RWPE2 (cell line): ENCODE measurements at places on chromosomes 1 and 21.

GRCh38 chr21:31557421-31558188 is 101.9 kb upstream of the SOD1 start:
- peaks cover 6% of the 10 kb centered on the region for H3K4me1 ChIP-seq
- peak overlapping the region; percentile 51 for H3K4me3 ChIP-seq
- no peak overlapping the region for H3K27ac ChIP-seq
- DNase-seq = no peak

DNA sequence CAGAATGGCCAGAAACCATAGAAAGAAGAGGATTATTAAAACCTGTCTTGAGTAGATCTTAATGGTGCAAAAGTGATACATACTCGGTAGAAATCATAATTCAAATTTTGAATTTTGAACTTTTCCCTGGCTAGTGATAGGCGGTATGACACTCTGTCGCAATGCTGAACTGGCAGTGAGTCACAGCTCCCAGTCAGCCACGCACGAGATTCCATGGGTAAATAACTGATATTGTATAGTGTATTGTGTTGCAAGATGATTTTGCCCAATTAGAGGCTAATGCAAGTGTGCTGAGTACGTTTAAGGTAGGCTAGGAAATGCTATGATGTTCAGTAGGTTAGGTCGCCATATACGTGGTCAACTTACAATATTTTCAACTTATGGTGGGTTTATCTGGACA is 207.0 kb downstream of the SIPA1L2 start:
- no peak overlapping the region for H3K4me3 ChIP-seq
- H3K27me3 ChIP-seq = no peaks in the 10 kb centered on the region
- no peaks in the 10 kb centered on the region for H3K36me3 ChIP-seq

DNA sequence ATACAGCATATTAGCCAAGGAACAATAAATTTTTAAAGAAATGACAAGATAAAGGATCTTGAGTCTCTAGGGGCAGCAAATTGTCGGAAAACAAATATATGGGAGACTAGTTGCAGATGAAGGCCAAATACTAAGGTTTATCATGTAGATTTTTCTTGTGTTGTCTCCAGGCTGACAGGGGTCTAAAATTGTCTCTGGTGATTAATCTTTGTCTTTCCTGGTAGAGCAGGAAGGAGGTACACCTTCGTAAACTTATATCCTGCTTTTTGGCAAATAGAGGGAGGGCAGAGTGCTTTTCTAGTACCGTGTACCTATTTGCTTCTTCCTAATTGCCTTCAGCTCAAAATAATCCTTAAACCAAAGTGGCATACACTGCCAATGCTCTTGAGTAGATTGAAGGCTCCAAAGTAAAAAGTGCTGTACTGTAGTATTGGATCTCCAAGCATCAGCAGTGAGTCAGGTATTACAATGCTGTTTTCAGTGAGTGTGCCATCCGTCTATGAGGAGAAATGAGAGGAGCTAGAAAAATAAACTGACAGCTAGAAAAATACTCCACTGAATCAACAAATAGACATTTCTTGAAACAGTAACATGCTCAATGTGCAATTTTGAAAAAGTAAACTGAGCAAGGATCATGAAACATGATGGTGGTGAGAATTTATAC is 1.8 kb upstream of the LEPR start:
- no peaks in the 10 kb centered on the region for H3K27me3 ChIP-seq
- H3K36me3 ChIP-seq = no peaks in the 10 kb centered on the region
- peak overlapping the region; percentile 91 for H3K27ac ChIP-seq
- peaks cover 40% of the 10 kb centered on the region for H3K4me1 ChIP-seq

GRCh38 chr1:24928689-24929397 is 1.2 kb downstream of the RUNX3 start:
- H3K27me3 ChIP-seq = peaks cover 88% of the 10 kb centered on the region
- no peak for DNase-seq
- H3K27ac ChIP-seq = no peak overlapping the region
- peak overlapping the region; percentile 29 for H3K4me3 ChIP-seq
- no peaks in the 10 kb centered on the region for H3K36me3 ChIP-seq
- no peaks in the 10 kb centered on the region for H3K4me1 ChIP-seq

DNA sequence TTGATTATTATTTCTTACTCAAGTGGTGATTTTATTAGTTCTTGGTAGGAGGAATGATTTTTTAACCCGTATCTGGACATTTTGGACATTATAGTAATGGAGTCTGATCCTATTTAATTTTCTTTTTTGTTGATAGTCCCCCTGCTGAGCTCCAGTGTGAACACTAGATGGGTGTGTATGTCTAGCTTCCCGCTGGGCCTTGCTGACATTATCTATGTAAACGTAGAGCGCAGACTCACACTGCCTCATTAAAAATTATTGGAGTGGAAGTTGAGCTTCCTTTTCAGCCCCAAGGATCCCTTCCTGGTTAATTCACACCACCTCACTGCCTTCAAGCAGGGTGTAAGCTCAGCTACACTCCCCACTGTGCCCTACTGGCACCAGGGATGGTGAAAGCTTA is 467.6 kb upstream of the PKN2 start:
- H3K4me1 ChIP-seq = no peaks in the 10 kb centered on the region
- no peaks in the 10 kb centered on the region for H3K36me3 ChIP-seq
- DNase-seq = no peak
- H3K4me3 ChIP-seq = no peak overlapping the region
- peaks cover 4% of the 10 kb centered on the region for H3K27me3 ChIP-seq
- H3K27ac ChIP-seq = no peak overlapping the region

GRCh38 chr1:203268901-203269653 is 36.2 kb upstream of the BTG2 start:
- H3K27ac ChIP-seq = no peak overlapping the region
- DNase-seq = no peak
- no peaks in the 10 kb centered on the region for H3K27me3 ChIP-seq
- H3K4me1 ChIP-seq = no peaks in the 10 kb centered on the region

DNA sequence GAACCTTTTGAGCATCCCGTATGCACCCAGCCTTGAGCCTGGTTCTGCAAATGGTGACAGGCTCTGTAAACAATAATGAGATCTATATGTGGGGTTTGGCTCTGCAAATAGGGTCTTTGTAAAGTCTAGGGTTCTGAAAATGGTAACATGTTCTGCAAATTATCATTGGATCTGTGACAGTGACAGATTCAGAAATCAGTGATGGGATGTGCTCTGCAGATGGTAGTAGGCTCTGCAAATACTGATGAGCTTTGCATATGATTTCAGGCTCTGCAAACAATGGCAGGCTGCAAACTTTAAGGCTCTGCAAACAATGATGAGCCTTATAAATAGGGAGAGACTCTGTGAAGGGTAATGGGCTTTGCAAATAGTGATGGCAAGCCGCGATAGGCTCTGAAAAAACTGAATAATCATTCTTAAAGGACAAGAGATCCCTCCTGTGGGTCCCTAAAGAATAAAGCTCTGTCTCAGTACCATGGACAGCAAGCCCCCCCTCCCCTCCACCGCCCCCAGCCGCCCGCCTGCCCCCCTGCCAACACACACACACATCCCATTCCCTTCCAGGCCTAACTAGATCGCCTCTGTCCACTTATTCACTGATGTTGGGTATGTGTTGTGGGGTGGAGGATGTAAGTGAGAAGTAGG is 17.7 kb upstream of the DMBX1 start:
- no peak overlapping the region for H3K27ac ChIP-seq
- peaks cover 6% of the 10 kb centered on the region for H3K27me3 ChIP-seq
- no peak overlapping the region for H3K4me3 ChIP-seq
- DNase-seq = no peak
- no peaks in the 10 kb centered on the region for H3K4me1 ChIP-seq
- H3K36me3 ChIP-seq = no peaks in the 10 kb centered on the region

- DNase-seq = no peak
- peaks cover 11% of the 10 kb centered on the region for H3K4me1 ChIP-seq
- H3K27ac ChIP-seq = no peak overlapping the region
- no peak overlapping the region for H3K4me3 ChIP-seq
- H3K36me3 ChIP-seq = no peaks in the 10 kb centered on the region
Measured at GRCh38 chr1:62311473-62311943, 7.7 kb downstream of the KANK4 start.

- H3K4me3 ChIP-seq = no peak overlapping the region
- H3K4me1 ChIP-seq = no peaks in the 10 kb centered on the region
- H3K27ac ChIP-seq = no peak overlapping the region
- DNase-seq = no peak
- H3K36me3 ChIP-seq = no peaks in the 10 kb centered on the region
- no peaks in the 10 kb centered on the region for H3K27me3 ChIP-seq
Measured at GRCh38 chr1:173017792-173018191, 32.9 kb downstream of the TNFSF18 start.

DNA sequence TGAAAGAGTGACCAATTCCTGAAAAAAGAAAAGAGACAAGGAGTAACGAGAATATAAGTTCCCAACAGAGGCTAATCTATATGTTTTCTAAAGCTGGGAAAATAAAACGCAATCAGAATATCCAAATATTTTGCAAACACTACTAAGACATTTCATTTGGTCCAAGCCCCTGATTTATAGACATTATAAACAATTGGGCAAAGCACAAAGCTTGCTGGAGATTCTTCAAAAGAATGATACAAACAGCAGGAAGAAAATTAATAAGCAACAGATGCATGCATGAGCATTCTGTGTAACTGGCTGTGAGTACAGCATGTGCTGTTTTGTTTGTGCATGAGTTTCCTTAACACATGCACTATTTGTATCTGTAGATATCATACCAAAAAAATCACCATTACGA is 552.9 kb downstream of the LTN1 start:
- peaks cover 31% of the 10 kb centered on the region for H3K4me1 ChIP-seq
- H3K27ac ChIP-seq = no peak overlapping the region
- DNase-seq = no peak

DNA sequence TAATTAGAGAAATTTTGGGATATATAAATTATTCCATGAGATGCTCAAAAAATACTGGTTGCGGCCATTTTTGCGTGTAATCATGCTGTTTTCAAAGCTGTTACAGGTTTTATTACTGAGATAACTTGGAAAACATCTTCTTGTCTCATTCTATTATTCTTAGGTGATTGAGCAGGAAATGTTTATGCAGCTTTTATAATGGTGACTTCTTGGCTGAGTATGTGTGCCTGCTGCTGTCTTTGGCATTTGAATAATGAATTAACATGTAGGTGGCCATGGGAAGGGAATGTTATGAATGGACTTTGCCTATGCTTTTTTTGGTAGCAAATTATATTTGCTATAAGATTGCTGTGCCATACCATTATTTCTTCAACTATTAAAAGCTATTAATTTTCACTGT is 52.5 kb downstream of the RASAL2 start:
- peaks cover 11% of the 10 kb centered on the region for H3K4me1 ChIP-seq
- no peak for DNase-seq
- no peaks in the 10 kb centered on the region for H3K36me3 ChIP-seq
- H3K27me3 ChIP-seq = no peaks in the 10 kb centered on the region
- no peak overlapping the region for H3K4me3 ChIP-seq

- no peak overlapping the region for H3K27ac ChIP-seq
- no peak overlapping the region for H3K4me3 ChIP-seq
Measured at GRCh38 chr1:234545517-234546386, 64.2 kb downstream of the IRF2BP2 start.

DNA sequence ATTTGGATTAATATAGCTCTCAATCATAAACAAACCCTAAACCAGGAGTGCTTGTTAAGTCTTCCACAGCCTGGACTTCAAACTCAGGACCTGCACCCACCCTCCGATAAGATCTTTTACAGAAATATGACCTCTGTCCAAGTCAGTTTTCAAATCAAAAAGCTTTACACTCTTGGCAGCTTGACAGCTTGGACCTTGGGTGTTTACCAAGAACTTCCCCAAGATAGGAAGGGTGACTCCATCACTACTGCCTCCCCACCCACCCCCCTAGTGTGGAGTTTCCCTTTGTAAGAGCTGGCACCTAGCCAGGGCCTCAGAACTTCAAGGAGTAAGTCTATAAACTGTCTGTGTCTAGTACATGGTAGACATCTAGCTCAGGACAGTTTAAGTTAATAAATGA is 9.6 kb downstream of the BCAR3 start:
- peak overlapping the region; percentile 94 for H3K27ac ChIP-seq
- H3K4me1 ChIP-seq = peaks cover 86% of the 10 kb centered on the region
- no peak overlapping the region for H3K4me3 ChIP-seq

DNA sequence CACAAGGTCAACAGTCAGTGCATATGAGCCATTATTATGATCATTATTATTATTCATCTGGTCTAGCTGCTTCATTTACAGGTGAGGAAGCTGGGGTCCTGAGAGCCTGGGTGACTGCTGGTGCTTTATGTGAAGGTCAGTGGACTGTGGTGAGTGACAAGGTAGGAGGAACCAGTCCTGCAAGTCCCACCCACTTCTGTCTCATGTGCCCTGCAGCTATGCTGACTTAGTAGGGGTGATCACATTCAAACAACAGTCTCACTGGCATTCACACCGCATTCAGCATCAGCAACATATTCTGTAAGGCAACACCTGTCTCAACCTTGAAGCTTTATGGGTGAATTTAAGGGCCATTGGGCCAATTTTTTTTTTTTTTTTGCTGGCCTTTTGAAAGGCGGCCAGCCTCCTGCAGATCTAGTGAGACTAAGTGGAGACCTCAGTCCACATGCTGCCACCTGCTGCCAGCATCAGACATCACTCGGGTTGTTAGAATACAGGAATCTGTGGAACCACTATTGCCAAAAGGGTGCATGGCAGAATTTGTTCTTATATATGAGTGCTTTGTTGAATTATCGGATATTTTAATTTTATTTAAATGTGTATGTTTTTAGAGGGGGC is 59.9 kb upstream of the CACNA1E start:
- no peaks in the 10 kb centered on the region for H3K36me3 ChIP-seq
- no peaks in the 10 kb centered on the region for H3K27me3 ChIP-seq
- H3K4me1 ChIP-seq = no peaks in the 10 kb centered on the region
- no peak overlapping the region for H3K4me3 ChIP-seq
- DNase-seq = no peak
- H3K27ac ChIP-seq = no peak overlapping the region

GRCh38 chr1:18965206-18966173 is 9.0 kb upstream of the IFFO2 start:
- no peaks in the 10 kb centered on the region for H3K36me3 ChIP-seq
- H3K4me3 ChIP-seq = no peak overlapping the region
- peak; percentile 41 for DNase-seq
- no peak overlapping the region for H3K27ac ChIP-seq
- no peaks in the 10 kb centered on the region for H3K27me3 ChIP-seq
- peaks cover 10% of the 10 kb centered on the region for H3K4me1 ChIP-seq

DNA sequence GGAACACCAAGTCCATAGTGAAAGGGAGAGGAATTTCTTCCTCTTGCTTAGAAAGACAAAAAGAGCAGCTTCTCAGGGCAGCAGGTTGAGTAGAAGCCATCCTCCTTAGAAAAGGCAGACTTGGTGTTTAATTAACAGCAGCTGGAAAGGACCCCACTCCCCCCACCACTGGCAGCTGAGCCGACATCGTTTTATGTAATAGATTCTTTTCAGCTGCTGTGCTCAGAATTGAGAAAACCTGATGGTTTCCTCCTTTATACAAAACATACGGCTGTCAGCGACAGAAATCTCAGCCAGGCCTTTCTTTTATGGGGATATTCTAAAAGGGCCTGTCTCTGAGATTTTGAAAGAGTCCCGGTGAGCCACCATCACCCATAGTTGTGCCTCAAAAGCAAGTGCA is 49.9 kb downstream of the MAN1C1 start:
- no peaks in the 10 kb centered on the region for H3K4me1 ChIP-seq
- H3K4me3 ChIP-seq = no peak overlapping the region
- no peak overlapping the region for H3K27ac ChIP-seq
- H3K36me3 ChIP-seq = no peaks in the 10 kb centered on the region
- no peaks in the 10 kb centered on the region for H3K27me3 ChIP-seq
- DNase-seq = no peak

- no peak overlapping the region for H3K27ac ChIP-seq
- no peaks in the 10 kb centered on the region for H3K36me3 ChIP-seq
- no peak overlapping the region for H3K4me3 ChIP-seq
- H3K27me3 ChIP-seq = no peaks in the 10 kb centered on the region
- H3K4me1 ChIP-seq = peaks cover 5% of the 10 kb centered on the region
Measured at GRCh38 chr1:20449735-20450311, 36.2 kb downstream of the CAMK2N1 start.
